HFF-Myc (cell line): ENCODE measurements at places on chromosomes 16 and 17.

DNA sequence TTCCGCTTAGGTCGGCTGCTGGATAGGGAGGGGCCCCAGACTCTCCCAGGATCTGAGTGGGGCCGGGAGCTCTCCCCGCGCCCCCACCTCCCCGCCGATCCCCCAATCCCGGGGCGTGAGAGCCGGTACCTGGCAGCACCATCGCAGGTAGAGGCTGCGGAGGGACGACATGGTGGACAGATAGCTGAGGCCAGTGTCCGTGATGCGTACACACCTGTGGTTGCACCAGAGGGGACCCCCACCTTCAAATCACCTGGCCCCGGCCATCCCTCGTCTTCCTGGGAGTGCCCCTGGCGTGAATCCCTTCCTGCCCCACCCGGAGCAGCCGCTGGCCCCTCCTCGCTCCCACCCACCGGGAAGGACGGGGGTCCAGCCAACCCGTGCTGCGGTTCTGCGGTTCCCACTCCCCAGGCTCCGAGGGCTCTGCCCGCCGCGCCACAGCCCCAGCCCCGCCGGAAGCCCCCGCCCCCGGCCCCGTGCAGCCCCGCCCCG is 4.7 kb upstream of the WDR24 start:
- DNase-seq = no peak

- DNase-seq = no peak
Observed at GRCh38 chr17:72588961-72589360, 468.1 kb downstream of the SOX9 start.

DNA sequence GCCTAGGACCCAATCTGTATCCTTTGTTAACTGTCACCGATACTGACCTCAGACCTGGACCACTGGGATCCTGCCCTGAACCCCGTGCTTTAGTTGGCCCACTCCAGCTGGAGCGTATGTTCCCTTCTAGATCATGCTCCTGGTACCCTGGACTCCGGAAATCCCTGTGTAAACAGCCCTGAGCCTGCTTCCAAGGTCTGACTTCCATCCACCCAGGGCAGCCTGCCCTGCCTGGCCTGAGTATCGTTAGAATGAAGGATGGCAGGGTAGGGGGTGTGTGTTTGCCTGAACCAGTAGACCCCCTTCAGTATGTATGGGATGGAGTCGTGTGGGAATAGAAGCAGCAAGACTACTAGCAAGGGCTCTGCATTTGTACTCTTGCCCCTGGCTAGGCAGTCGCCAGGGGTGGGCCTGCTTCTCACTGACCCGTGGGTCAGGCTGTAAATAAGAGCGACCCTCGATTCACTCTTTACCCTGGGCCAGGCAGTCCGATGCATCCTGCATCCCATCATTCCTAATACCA is 691 bp upstream of the TMEM98 start:
- no peak for DNase-seq

DNA sequence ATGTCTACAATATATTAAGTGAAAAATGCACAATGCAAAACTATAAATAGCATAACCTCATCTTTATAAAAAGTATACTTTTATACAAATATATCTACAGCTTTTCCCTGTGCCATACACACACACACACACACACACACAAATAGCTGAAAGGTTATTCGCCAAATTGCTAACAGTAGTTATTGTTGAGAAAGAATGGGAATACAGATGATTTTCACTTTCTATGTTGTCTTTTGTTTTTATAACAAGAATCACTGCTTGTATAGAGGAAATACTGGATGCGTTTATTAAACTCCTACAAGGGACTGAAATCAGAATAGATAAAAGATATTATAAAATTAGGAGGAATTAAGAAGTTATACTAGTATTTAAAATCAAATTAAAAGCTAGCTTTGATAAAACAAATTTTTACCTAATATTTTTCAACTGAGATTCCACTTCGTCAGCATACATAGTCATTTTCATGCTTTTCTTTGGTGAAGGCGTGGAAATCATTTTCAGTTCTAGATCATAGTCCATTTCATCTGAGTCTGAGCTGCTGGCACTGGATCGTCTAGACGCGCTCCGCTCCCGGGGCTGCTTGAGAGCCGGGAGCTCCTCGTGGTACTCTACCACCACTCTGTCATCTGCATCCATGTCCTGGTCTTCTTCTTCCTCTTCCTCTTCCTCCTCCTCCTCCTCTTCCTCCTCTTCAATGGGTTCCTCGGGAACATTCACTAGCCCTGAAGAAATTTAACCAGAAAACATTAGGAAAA is 17.0 kb upstream of the ITGAE start:
- no peak for DNase-seq

- DNase-seq = no peak
Observed at GRCh38 chr17:31508288-31509094, 117.0 kb downstream of the RAB11FIP4 start.

DNA sequence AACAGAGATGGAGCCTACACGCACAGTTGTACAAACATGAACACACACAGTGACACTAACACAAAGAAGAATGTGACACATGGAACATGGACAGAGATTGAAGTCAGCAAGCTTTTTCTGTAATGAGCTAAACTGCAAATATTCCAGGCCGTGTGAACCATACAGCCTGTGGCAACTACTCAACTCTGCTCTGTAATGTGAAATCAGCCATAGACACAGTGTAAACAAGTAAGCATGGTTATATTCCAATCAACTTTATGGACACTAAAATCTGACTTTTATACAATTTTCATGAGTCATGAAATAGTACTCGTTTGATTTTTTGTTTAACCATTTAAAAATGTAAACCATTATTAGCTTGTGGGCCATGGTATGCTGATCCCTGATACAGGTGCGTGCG is 120.2 kb downstream of the SMG6 start:
- no peak for DNase-seq

DNA sequence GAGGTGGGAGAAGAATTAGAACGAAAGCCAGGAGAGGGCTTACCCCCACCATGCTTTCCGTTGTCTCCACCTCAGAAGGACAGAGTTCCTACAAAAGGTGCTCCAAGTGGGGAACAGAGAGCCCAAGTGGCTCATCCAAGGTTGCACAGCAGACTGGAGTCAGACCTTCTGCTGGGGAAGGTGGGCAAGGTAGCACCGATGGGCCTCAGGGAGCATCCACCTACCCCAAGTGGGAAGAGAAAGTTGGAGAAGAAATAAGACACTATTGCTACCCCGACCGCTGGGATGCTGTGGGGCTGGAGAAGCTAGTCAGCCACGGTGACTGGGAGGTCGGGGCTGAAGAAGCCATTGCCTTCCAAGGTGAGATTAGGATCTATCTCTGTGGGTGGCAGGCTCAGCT is 21.5 kb downstream of the UNC119 start:
- no peak for DNase-seq

DNA sequence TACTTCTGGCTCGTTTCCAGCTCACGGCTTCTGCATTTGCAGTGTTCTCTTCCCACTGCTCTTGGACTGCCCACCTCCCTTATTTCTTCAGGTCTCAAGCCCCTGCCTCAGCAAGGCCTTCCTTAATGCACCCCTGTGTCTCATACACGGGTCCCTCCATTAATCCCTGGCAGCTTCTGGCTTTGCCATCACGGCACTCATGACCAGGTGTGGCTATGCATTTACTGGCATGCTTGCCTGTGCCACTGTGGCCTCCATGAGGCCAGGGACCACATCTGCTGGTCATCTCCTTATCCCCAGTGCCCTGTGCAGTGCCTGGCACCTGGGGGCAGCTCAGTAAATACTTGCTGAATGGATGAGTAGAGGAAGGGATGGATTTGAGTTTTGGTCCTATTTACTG is 114.1 kb downstream of the C16orf78 start:
- no peak for DNase-seq

GRCh38 chr16:70253291-70254106 is 1.8 kb upstream of the EXOSC6 start:
- peak; percentile 22 for DNase-seq

GRCh38 chr16:67430977-67431774 is at the start of gene HSD11B2:
TSS of gene HSD11B2 (plus strand) at chr16:67431121. CDS start at chr16:67431249, 128 bp downstream.
- DNase-seq = no peak

GRCh38 chr17:56756536-56756935 is 77.2 kb downstream of the C17orf67 start:
- peak; percentile 83 for DNase-seq

DNA sequence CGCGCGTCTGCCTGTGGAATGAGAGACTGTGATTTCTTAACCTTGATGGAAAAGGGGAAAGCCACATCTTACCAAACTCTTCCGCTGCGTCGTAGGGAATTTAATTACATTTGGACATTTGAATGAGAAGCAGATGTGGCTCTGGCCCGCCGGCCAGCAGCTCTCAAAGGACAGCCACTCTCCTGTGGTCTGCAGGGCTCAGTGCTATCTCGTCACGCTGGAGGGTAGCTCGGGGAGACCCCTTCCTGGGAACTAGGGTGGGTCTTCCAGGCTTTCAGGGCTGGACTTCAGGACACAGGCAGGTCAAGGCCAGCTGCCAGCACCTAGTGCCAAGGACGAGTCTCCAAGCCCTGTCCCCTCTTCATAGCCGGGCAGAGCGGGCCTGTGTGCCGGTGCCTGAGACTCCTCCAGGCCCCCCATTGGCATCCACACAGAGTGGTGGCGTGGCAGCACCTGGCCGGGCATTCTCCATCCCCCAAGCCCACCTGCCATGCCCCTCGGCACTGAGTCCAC is 15.9 kb upstream of the TBX2 start:
- DNase-seq = no peak

- DNase-seq = no peak
Observed at GRCh38 chr17:83162035-83162745, 82.8 kb downstream of the METRNL start.

DNA sequence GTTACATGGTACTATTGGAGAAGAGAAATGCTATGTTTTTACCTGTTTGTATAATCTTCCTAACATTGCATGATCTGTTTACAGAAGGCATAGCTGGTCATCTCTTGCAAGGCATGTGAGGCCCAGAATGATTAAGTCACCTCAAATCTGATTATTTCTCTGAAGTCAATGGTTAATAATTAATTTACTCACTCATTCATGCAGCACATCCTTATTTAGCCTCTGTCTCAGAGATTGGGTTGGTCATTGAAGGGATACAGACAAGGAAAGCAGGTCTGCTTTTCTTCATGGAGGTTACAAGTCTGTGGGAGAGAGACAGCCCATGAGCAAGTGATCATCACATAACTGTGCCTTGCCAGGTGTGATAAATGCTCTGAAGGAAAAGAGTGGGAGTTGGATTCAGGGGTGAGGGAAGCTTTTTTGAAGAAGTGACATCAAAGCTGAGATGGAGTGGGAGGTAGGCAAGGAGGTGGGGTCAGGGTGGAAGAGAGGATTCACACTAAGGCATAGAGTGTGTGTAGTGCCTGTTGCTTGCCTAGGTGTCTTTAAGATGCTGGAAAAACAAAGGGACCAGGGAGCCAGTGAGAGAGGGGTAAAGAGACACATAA is 16.3 kb upstream of the RBFOX1 start:
- no peak for DNase-seq

GRCh38 chr16:50291719-50292565 is 25.6 kb downstream of the ADCY7 start:
- no peak for DNase-seq

DNA sequence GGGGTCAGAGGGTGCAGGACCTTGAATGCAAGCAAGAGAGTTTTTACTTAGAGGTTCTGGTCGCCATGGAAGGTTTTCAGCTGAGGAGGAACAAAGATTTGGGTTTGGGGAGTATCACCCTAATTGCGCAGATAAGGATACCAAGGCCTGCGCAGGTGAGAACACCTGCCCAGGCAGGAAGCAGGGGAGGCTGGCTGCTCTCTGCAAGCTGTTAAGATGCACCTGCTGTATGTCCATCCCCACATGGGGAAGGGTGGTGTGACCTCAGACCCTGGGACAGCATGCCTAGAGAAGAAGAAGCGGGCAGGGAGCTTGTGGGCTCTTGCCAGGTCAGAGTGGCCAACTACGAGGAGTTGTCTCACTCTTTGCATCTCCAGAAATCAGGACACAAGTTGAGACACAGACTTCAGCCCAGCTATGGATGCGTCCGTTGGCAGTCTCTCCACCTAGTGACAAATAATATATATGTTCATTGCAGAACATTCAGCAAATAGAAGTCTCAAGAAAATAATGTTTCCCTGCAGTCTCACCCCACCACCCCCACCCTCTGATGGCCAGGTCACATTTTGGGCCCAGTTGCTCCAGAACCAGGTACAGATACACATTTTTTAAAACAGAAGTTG is 77.7 kb downstream of the SREBF1 start:
- DNase-seq = no peak

DNA sequence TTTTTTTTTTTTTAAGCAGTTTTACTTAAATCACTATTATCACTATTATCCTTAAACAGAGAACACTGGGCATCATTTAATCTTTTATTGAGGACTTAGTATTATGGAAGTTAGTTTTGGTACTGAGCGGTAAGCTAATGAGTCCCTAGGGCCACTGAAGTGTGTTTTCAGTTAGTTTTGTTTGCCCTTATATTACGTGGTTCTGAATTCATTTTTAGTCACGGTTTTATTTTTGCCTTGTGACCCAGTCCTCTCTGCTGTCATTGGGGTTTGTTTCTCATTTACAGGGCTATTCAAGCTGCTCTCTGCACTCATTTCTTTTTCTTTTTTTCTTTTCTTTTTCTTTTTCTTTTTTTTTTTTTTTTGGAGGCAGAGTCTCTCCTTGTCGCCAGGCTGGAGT is 17.3 kb downstream of the RABEP1 start:
- DNase-seq = no peak

GRCh38 chr16:85313526-85314301 is 201.4 kb upstream of the CIBAR2 start:
- no peak for DNase-seq

- DNase-seq = no peak
Observed at GRCh38 chr17:81429821-81430551, 34.7 kb downstream of the BAHCC1 start.

DNA sequence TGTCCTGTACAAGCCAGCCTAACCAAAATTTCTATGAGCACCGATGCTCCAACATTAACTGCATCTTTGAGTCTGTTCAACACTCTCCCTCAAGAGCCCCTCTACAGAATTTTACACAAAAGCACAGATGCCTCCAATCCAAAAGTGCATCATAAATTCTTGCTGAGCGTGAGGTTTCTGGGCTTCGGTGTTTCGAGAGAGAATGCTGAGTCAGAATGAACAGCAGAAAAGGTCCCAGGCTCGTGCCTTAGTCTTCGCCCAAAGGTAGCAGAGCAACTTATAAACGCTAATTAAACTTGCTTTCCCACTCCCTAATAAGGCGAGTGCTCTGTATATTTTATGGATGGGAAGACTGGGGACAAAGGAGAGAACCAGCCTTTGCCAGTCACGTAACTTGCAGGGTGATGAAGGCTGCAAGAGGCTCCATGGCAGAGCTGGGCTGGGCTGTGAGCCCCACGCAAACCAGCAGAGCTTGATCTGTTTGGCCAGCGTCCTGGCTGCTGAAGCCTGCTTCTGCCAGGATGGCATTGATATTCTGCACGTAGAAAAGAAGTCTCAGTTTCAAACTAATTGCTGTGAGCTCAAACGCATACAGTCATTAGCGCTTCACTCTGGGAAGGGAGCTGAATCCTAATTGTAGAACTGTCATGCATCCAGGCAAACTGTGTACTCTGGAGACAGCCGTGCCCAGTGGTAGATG is 138.5 kb downstream of the DNAH9 start:
- DNase-seq = no peak

- DNase-seq = no peak
Observed at GRCh38 chr17:19401321-19402010, 9.6 kb upstream of the RNF112 start.
